NCI-H1105 treated with DMSO at 0.1 percent for 48 hours (cell line): ENCODE measurements at places on chromosomes 4 and X.

- no peak for DNase-seq
Observed at GRCh38 chr4:6264225-6264540, 5.5 kb upstream of the WFS1 start.

GRCh38 chr4:118281611-118282442, 71.0 kb downstream of the PRSS12 start:
- no peak for DNase-seq

DNA sequence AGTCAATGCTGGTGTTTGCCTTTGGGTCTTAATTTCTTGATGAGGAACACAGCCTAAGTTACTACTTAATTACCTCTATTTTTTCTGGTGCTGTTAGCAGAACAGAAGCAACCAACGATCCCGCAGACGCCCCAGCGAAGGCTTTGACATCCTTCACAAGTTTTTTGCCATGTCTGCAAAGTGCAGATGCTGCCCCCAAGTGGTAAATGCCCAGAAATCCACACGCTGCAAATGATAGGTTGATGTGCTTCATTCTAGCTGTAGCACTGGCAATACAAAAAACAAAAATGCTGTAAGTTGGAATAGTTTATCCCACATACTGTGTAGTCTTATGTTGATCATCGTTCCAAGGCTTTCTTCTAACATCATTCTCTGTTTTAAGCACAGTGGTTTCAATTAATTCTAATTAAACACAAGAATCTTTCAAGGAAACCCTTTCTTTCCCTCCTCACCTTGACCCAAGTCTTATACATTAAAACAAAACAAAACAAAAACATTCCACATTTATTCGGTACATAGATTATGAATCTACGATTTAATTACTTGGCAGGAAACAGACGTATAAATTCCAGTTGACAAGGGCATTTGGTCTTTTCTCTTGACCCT, 1.2 kb downstream of the PNPLA4 start:
- peak; percentile 50 for DNase-seq

DNA sequence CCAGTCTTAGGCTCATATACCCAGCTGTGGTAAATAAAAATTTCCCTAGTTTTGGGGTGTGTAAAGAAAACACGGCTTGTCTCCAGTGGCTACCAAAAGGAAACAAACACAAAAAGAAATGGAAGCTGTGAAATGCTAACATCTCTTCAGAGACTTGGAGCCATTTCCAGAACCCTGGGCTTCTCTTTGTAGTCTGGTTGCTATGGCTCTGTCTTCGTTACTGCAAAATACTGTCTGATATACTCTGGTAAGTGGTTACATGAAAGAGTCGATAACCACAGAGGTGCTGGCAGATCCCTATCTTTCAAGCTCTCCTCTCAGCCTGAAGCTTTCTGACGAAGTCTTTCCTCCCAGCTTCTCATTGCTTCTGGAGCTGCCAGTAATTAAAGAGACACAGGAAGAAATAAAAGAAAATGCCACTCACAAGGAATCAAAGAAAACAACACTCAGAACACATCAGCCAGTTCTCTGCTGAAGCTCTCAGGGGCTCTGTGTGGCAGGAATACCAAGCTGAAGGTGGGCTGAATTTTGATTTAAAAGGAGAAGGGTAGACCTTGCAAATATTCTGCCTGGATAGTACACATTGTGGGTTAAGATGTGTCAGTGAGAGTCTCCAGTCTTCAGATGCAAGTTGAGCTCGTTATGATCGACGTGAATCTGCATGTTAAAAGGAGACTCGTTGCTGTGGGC, 107.6 kb upstream of the FAM9C start:
- no peak for DNase-seq

- no peak for DNase-seq
Observed at GRCh38 chr4:143473334-143474126, 40.0 kb upstream of the SMARCA5 start.

- DNase-seq, result peak; percentile 77
Observed at GRCh38 chrX:47540754-47541538, 20.1 kb upstream of the ARAF start.

DNA sequence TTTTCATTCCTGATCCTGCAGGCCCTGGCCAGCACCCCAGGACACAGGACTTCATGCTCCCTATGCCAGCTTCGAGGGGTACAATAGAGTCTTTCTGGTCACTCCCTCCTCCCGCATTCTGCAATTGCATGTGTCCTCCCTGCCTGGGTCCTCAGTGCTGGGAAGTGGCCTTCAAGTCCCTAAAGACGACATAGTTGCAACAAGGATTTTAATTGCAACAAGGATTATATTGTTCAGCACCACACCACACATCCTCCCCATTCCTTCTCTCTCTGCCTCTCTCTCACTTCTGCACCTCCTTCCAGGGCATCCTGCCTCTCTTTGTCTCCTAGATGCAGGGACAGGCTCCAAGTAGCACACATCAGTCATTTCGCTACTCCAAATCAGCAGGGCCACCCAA, 25.5 kb downstream of the SCD5 start:
- no peak for DNase-seq

GRCh38 chr4:53371049-53371448, 5.2 kb upstream of the SCFD2 start:
- no peak for DNase-seq

GRCh38 chr4:148004228-148004857, 272.5 kb downstream of the ARHGAP10 start:
- no peak for DNase-seq

- peak; percentile 85 for DNase-seq
Observed at GRCh38 chr4:123649645-123650391, 253.2 kb downstream of the SPRY1 start.

DNA sequence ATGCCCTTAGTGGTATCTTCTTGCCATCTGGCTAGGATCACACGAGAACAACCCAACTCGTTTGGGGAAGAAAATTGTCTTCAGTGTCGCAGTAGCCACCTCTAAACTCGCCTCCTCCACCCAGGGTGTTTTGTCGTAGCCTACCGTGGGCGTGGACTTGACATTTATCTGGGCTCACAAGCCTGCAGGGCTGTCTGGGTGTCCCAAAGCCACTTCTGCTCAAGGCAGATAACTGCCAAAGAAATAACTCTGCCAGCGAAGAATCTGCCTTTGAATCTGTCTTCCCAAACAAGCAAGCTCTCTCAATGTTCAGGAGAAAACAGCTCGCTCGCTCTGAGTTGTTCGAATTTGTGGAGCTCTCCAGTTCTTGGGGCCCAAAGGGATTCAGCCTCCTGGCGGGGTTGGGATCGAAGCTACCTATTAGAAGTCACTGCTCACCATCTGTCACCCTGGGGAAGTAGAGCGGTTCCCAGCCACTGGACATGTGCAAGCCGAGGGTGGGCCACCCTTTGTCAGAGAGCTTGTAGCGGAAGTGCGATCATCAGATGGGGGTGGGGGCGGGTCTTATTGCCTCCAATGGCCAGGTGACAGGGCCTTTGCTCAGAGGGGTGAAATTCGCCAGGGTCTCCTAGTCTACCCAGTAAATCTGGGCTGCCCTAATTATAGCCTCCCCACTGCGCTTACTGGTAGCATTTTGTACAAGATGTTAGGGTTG, 14.8 kb downstream of the BLOC1S4 start:
- no peak for DNase-seq

DNA sequence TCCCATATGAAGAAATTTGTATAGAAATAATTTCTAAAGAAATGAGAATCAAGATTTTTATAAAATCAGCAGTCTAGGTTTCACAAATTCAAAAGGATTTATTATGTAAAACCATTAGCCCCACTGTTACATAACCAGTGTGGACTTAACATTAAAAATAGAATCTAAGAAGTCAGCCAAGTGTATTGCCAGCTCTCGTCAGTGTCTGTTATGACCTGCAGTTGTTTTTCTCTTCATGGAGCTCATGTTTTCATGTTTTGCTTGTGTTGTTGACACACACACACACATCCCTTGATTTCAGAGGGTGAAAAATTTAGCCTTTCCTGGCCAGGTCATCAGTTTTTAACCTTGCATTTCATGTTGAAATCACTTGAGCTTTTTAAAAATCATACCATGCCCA, 39.5 kb downstream of the USP38 start:
- DNase-seq, result no peak

GRCh38 chrX:9503261-9503660, 38.4 kb downstream of the TBL1X start:
- no peak for DNase-seq

DNA sequence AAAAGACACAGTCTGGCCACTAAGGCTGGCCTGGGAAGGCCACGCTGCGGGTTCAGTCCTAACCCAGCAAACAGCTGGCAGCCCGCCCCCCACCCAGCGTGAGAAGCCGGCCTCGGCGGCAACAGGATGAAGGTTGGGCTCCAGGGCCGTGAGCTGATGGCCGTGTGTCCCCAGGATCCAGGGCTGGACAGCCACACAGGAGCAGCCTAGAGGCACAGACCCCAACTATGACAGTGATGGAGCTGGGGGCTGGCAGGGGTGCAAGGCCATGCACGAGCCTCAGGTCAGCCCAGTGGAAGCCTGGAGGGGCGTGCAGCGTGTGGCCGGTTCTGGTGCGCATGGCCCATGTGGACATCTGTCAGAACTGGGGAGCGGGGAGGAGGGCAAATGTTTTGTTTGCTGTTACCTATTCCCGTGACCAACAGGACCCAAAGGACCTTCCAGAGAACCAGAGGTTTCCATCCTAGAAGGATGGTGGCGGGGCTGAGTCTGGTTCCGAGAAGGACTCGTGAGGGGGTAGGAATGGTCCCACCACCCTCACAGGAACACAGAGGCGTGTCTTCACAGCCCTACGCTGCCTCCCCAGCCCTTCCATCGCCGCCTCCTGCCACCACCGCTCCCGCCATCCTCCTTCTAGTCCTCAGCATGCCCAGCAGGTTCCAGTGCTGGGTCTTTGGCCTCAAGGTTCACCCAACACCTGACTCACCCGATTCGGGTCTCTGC, 46.5 kb downstream of the ZFYVE28 start:
- DNase-seq, result no peak

GRCh38 chrX:38262715-38263620, 42.3 kb upstream of the SRPX start:
- DNase-seq, result no peak

DNA sequence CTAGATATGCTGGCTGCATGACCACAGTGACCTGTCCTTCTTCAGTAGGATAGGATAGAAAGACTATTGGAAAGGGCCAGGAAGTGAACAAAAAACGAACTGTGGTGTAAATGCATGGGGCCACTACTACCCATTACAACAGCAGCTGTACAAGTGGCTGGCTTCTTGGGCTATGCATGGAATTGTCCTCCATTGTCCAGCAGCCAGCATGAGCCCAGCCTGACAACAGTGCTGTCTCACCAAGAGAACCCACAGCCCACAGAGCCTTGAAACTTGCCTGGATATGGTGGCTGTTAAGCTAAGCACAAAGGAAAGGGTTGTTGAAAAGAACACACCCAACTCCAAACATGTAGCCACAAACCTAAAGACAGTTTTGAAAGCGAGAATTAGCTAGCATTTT, 330.2 kb upstream of the F9 start:
- no peak for DNase-seq

- DNase-seq, result no peak
Observed at GRCh38 chr4:73194064-73194463, 64.5 kb downstream of the ANKRD17 start.

DNA sequence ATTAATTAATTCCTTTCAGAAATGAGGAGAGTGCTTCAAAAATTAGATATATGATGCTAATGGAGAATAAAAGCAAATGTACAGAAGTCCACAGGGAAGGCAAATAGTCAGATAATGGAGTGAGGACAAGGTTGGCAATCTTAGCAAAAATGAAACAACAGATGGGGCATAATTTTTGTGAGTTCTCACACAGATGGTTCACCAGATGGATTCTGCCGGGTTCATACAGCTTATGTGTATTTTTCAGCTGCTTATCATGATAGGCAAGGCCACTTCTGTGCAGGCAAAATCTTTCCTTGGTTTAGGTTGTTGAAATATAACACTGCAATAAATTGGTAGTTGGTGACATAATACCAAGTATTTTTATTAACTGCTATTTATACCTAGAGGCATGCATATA, 1539.0 kb upstream of the IGFBP7 start:
- no peak for DNase-seq

DNA sequence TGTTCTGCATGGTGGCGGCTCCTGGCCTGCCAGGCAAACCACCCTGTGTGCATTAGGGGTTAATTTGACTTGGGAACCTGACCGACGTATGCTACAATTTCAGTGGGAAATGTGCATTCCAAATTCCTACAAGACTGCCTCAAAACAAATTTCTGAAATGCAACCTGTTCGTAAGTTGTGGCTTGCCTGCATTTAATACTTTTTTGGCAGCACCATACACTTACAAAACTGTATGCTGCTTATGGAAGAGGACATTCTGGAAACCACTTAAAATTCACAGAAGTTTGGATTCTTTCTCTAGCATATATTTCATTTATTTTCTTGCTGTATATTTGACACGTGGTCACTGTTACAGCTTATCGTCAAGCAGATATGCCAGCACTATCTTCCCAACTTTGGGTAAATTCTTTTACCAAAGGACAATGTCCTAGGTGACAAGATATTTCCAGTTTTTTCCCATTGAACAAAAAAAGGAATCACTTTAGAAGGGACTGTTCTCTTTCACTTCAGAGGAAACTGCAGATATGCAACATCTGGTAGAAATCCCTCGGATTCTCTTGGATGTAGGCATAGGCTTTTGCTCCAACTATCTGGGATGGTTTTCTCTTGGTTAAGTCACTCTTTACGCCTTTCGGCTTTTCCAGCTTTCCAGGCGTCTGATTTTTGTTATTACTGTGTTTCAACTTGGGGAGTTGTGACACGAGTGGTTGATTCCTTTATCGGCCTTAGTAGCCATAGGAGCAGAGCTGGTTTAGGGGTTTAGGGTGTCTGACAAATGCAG, 9.7 kb upstream of the TENM3 start:
- no peak for DNase-seq

DNA sequence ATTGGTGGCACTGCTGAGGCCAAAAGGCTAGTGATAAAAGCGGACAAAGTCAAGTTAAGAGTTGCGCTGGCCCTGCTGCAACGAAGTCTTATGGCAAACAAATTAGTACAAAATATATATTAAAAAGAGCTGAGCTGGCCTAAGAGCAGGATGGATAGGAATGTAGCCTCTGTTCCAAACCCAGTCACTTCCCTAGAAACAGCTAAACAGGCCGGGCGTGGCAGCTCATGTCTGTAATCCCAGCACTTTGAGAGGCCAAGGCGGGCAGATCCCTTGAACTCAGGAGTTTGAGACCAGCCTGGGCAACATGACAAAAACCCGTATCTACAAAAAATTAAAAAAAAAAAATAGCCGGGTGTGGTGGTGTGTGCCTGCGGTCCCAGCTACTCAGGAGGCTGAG, 32.4 kb upstream of the UGDH start:
- DNase-seq, result no peak

DNA sequence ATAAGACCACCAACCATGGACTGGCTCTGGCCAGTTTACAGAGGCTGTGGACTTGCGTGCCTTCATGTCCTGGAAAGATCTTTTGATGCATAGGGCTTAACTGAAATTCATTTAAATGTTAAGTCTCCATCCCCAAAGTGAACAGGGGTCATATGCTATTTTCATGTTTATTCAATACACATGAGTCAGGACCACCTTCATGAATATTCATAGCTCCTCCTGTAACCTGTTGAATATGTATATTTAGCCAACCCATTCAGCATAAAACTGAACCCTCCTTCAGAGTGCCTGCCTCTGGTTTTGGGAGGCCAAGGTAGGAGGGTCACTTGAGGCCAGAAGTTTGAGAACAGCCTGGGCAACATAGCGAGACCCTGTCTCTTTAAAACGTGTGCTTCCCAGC, 7.1 kb downstream of the CTPS2 start:
- no peak for DNase-seq
